ENCODE measurements at places on chromosomes 5 and 9.

GRCh38 chr5:113295111-113295539 is 139.7 kb downstream of the TSSK1B start:
- DNase-seq: peak; percentile 11

DNA sequence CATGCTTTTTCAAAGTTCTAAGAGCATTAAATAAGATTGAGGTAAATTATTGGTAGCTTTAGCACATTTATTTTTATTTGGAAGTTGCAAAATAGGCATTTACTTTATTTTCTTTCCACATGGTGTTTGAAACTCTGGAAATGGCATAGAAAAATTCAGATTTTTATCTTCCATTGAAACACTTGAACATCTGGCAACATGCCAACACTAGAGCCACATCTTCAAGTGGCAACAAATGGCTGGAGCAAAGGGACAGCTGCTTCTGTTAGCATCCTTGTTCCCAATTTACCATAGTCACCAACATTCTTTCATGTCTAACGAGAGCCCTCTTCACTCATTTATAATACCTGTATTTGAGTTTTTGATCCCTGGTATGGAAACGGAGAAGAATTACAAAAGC is 539.9 kb downstream of the ZNF608 start:
- no peak for DNase-seq

GRCh38 chr9:82271106-82271561 is 282.6 kb downstream of the SPATA31D1 start:
- DNase-seq: no peak

DNA sequence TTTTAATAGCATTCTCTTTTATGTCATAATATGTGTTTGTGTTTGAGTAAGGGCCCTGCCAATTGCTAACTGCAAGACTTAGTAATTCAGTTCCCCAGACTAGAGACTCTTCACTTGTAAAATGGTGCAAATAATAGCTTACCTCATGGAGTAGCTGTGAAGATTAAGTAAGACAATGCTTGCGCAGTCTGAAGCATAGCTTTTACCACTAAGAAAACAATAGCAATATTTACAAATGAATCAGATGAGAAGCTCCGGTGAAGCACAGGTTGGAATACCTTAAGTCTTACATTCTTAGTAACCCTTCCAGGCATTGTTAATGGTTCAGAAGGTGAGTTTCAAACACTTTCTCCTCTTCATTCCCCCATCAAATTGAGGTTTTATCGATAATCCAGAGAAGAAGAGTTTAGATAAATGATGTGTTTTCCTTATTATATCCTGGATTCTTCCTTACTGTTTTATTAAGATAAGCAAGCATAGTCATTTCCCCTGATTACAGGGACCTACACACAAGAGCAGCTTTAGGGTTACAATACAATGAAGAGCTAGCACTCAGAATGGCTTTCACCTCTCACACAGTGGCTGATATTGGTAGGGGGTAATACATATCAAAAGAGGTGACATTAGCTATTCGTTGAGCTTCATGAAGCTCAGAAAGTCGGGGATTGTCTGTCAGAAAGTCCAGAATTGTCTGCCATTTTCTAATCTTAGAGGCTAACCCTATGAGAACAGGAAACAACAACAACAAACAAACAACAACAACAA is 96.4 kb upstream of the EDIL3 start:
- DNase-seq: no peak

DNA sequence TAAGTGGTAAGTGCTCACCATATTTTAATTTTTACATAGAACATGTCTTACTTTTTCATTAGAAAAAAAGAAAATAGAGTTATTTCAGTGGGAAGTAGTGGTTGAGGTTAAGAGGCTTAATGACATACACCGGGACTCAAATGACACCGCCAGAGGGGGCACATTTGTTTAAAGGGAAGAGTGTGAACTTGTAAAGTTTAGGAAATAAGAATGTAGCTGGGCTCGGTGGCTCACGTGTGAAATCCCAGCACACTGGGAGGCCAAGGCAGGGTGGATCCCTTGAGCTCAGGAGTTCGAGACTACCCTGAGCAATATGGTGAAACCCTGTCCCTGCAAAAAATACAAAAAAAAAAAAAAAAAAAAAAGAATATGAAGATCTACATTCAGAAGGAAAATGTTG is 43.4 kb upstream of the TNFAIP8 start:
- no peak for DNase-seq

Measured in urothelium cell line (cell line).